ENCODE measurements at places on chromosomes 1 and 21.

- no peak for DNase-seq
Observed at GRCh38 chr1:96492236-96492635, 229.3 kb upstream of the PTBP2 start.

DNA sequence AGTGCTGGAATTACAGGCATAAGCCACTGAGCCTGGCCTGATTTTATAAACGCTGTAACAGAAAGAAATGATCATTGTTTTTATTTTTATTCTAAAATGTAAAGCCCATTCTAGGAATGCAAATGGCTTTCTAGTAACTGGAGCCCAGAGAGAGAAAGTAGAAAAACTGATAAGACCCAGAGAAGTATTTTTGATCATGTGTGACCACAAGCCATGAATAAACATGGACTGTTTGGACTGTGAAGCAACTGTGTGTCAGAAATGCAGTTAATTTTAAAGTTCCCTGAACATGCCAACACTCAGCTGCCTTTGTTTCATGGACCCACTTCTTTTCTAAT lies 39.7 kb downstream of the EIF2B3 start:
- DNase-seq = no peak

GRCh38 chr1:32724678-32725614 lies 22.4 kb upstream of the SYNC start:
- DNase-seq = no peak

DNA sequence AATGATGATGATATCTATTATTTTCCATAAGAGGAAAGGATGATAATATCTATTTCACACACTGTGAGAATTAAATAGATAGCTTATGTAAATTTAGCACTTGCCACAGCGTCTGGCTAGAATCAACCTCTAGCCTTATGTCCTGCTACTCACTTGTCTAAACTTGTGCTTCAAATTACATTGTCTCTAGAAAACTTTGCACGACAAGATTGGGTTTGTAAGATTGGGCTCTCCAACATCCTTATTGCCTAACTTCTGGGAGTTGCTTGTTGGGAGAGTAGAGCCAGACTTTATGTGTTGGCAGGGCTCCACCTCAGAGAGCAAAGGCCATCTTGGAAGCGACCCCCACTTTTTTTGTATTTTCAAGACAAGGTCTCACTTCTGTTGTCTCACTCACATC lies 50.0 kb upstream of the POGK start:
- no peak for DNase-seq

DNA sequence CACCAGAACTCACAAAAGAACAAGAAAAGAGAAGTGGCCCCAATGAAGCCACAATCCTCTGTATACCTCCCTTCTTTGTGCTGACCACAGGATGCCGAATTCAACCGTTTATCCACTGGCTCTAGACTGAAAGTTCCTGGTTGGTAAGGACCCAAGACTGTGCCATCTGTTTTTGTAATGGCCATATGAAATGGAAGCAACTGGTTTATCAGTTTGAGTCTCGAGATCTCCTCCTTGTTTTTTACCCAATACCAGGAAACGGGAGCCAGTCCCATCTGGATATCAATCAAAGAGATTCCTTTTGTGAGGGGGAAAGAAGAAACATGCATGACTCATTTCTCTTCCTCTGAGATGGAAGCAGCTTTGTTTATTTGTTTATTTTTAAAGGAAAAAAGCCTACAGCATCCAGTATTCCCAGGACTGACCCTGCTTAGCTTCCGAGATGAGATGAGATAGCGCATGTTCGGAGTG lies 32.4 kb upstream of the ZNF124 start:
- DNase-seq = no peak

GRCh38 chr1:50458507-50458906 lies 35.3 kb upstream of the DMRTA2 start:
- no peak for DNase-seq

- DNase-seq = no peak
Observed at GRCh38 chr1:210344706-210345105, 16.0 kb downstream of the HHAT start.

DNA sequence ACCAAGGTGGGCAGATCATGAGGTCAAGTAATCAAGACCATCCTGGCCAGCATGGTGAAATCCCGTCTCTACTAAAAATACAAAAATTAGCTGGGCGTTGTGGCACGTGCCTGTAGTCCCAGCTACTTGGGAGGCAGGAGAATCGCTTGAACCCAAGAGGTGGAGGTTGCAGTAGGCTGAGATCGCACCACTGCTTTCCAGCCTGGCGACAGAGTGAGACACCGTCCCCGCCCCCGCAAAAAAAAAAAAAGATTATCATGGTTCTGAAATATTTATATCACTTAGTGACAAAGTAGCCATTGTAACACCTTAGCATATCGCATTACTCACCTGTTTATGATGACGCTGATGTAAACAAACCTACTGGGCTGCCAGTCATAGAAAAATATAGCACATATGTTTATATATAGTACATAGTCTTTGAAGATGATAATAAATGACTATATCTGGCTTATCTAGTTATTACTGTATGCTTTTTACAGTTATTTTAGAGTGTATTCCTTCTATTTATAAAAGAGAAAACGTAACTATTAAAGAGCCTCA lies 160.2 kb downstream of the NCAM2 start:
- no peak for DNase-seq

DNA sequence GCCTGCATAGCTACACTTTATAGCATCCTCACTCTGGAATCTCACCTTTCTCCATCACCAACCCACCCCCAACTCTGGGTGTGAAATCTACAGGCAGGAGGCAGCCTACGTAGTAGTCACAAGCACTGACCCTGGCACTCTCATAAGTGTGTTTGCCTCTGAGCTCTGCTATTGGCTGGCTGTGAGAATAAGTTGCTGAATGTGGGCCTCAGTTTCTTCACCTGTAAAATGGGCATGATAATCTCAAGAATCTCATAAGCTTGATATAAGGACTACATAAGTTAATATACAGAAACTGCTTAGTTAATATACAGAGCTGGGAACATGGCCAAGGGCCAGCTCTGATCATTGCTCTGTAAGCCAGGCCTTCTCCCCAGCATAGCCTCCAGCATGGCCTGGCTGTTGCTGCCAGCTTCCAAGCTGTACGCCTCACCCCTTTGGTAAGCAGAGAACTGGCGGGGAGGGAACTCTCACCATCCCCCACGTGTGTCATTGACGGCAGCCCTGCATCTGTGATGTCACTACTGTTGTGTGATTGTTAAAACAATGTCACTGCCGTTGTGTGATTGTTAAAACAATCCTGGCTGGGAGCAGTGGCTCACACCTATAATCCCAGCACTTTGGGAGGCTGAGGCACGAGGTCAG lies 53.3 kb downstream of the SYF2 start:
- DNase-seq = no peak

DNA sequence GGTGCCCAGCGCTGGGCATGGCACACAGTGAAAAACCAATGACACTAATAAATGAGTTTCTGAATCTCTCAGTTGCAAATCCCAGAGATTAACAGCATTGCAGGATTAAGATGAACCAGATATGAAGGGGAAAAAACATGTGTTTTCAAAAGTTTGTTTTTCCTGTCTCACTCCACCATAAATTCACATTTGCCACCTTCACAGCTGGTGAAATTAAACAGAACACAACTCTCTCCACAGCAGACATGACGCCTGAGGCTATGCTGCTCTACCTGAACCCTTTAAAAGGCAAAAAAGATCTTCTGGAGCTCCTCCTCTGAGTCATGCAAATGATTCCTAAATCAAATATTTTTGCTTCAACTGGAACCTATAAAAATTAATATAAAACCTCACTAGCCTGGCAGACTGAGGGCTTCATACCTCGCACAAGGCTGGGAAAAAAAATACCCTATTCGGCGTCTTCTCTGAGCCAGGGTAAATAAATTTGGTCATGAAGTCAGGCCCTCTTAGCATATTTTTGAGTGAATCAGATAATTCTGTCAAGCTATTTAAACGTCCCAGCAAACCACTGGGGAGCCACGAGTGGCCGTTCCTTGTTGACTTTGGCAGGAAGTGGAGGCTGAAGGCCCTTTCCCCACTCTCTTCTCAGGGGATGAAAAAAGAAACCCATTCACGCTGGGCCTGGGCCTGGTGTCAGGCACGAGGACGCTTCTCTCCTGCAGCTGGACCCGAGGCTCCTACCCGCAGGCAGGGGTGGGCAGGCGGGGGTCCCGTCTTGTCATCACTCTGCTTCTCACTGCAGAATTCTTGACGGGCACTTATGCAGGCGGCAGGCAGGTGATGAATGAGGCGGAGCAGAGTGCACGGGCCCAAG lies 53.0 kb downstream of the DMRTB1 start:
- no peak for DNase-seq

DNA sequence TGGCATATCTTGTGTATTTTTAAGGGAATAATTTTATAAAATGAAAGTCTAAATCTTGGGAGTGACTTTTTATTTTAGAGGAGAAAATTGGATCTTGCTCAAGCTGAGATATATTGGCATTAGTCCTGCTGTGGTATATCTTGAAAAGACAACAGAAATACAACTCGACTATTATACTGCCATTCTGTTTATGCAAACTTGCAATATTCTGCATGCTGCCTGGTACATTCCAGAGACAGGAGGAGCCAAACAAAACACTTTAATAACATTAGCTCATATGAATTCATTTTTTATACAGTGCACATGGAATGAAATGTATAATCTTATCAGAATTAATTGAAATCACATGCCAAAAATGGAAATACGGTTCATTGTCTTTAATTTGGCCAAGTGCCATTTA lies 176.0 kb upstream of the NRIP1 start:
- no peak for DNase-seq

DNA sequence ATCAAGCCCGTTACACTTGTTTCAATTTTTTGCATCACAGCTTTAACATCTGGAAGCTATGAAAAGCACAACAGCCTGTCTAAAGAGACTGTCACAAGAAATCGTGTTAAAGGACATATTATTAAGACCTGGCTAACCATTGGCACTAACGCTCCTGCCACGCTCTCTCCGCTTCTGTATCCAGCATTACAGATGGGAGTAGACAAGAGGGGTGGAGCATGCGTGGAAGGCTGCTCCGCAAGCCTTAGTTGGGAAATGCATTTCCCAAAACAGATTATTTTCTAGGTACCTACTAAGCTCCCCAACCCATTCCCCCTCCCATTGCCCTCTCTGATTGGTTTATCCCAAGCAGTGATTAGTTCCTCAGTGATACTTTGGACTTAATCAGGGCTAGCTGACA lies 72.4 kb downstream of the NTNG1 start:
- no peak for DNase-seq

DNA sequence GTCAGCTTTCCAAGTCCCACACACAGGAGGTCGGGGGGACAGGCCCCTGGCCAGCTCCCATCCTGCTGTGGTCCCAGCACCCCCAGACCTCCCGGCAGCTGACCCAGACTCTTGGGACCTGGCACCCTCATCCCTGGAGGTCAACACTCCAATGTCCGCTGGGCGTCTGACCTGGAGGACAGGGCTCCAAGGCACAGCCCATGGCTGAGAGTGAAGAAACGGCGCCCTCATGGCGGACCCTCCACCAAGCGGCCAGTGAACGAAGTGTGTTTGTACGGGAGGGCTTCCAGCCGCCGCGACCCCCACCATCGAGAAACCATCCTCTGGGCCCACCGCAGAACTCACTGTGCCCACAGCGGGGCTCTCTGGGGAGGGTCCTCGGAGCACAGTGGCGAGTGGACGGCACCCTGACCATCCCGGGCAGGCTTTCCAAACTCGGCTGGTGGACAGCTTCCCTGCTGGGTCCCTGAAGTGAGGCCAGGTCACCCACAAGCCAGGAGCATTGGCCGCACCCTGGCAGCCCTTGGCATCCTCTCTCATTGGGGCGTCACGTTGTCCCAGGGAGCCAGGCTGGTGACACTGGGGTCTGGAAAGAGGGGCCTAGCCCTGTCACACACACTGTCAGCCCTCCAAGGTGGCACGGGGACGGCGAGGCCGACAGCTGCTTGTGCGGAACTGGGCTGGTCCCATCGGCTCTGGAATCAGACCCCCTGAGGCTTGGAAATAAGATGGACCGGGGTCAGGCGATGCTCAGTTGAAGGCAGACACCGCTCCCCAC lies 47.8 kb upstream of the COL6A2 start:
- DNase-seq = no peak

DNA sequence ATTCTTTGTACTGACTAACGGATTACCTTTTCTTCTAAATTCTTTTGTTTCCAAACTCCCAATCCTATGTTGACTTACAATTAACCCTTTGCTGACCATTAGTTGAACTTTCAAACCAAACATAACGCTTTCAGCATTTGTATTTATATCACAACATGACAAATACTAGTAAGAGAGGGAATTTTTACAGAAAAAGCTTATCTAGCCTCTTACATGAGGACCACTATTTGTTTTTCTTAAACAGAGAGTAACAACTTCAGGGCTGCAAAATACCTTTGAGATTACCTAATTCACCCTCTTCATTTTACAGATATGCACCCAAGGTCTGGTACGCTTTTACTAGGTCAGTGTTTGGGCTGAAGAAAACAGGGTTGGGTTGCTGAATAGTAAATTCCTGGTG lies 45.0 kb upstream of the CXADR start:
- no peak for DNase-seq

DNA sequence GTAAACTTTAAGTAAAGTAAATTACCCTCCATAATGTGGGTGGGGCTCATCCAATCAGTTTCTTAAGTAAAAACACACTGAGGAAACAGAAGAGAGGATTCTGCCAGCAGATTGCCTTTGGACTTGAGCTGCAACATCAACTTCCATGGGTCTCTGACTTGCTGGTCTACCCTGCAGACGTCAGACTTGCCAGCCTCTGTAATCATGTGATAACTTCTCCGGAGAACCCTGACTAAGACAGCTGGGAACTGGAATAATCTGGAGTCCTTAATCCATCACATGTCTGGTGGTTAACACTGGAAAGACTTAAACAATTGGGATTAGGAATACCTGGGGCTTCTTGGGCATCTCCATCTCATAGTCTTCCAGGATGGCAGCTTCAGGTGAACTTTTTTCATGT lies 13.2 kb upstream of the CEP350 start:
- no peak for DNase-seq

DNA sequence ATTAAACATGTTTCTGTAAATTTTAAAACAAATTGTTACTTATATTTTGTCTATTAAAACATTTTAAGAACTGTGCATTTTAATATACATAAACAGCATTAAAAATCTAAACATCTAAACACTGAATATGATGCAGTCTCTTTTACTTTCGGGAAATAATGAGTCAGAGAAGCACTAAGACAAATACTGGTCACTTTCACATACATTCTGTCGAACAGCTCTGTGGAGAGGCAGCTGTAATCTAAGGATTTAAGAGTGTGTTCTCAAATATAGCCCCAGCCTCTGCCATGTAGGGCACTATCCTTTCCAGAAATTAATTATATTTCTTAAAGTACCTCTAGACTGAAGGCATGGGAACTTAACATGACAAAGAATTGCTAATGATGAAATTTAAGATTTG lies 89.6 kb upstream of the PTGFR start:
- no peak for DNase-seq

DNA sequence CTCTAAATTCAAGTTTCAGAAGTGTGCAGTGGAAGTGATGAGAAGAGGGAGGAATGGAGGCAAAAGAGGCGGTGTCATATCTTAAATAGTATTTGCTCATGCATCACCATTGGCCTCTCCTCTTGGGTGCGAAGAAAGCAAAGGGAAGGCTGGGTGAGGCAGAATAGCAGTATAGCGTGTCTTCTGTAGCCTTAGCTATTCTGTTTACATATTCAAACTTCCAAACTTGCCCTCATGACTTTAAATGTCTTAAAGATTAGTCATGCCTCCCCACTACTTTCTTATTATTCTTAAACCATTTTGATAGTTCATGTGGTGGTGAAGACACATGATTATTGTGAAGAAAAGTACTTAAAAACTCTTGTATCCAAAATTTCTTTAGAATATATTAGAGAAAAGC lies 104.6 kb upstream of the TENT5C start:
- DNase-seq = no peak
